Type B pancreatic cell (in vitro differentiated cells): ENCODE measurements at places on chromosomes 1 and 21.

- no peak for DNase-seq
Observed at GRCh38 chr1:64172458-64172983, 30.9 kb upstream of the UBE2U start.

DNA sequence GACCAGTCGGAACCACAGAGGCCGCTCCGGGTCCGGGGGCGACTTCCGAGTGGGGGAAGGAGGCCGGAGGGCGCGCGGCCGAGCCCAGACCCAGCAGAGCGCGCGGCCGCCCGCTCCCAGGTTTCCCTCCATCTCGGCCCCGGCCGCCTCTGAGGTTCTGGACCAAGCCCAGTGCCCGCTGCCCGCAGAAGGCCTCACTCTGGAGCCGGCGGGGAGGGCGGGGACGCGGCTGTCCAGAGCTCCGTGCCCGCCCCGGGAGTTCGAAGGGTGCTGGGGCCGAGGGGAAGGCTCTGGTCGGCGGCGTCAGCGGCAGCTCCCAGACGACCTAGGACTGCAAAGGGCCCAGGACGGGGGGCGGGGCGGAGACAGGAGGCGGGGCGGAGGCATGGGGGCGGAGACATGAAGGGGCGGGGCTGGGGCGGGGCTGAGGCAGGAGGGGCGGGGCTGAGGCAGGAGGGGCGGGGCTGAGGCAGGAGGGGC is 48.0 kb upstream of the SLC19A1 start:
- DNase-seq, result no peak

DNA sequence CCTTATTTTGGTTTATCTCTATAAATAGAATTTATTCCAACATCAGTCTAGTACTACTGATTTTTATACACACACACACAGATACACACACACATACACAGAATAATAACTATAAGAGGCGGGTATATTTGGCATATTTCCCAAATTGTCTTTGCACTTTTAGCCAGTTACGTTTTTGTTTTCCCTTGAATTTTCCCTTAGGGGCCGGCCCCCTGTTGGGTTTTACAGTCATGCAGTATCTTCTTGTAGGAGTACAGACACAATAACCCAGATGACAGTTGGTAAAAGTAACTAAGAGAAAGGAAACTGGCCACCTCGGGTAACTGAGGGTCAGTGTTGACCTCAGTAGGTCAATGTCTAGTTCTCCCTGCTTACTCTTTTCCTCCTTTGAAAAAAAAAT is 50.9 kb downstream of the DISP1 start:
- DNase-seq, result no peak

GRCh38 chr1:152111515-152111968 is 3.7 kb downstream of the TCHH start:
- no peak for DNase-seq

DNA sequence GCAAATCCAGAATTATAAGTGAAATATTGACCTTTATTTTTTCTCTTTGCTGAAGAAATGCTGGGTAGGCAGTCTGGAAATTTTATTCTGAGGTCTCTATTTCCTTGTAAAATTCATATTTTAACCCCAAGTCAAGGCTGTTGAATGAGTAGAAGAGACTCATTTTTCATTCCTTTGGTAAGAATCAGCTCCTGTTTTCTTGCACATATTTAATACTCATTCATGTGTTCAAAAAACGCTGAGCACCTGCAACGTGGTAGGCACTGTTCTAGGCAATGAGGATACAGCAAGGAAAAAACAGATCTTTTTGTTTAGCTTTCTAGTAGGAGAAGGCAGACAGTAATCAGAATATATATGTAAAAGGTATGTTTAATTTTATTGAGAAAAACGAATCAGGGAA is 1.5 kb downstream of the PRKAA2 start:
- DNase-seq, result no peak

DNA sequence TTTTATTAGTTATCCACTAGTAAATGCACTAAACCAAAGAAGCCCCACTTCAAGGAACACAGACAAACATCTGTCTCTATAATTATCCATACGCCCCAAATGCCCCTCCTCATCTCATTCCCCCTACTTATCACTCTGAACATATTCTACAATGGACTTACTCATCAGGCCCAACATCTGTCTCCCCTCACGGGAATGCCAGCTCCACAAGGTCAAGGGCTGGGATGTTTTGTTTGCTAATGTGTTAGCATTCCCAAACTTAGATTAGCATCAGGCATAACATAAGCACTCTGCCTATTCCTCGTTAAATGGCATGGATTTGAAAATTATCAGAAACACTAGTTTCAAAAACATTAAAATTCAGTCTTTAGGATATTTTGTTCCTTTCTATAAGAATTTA is 279.5 kb downstream of the DSCAM start:
- DNase-seq, result no peak

- no peak for DNase-seq
Observed at GRCh38 chr1:203505526-203506204, 11.7 kb downstream of the OPTC start.

DNA sequence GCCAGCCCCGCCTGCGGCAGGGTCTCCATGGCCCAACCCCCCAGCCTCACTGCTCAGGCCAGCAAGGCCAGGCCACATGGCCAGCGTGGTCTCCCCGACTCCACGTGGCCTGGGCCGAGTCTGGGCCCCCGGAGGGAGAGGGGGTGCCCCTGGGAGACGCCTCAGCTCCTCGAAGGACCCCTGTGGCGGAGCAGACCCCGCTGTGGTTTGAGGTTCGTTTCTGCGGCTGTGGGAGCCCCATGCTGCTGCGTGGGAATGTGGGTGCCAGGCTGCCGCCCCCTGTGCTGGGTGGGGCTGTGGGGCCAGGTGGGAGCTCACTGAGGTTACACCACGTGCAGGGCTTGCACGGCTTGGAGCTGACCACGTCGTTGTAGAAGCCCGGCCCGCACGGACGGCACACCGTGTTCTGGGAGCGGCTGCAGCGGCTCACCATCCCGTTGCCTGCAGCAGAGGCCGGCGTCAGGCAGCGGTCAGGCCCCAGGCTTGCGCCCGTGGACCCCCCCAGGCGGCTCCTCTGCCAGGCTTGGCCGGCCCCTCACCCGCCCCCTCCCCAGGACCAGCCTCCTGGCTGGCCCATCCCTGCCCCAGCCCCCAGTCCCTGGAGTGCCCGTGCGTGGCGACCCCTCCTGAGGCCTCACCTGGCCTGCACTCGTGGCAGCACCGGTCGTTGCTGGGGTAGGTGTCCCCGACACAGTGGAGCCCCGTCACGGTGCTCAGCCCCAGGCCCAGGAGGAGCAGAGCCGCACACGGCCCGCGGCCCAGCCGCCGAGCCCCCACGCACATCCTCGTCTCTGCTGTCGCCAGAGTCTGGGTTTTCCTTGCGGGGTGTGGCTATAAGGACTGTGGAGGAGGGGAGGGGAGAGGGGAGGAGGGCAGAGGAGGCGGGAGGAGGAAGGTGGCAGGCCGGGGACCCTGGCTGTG is at the start of gene TNFRSF4:
Gene TNFRSF4 (minus strand): TSS at position 809 of the 921 bp plus-strand sequence. CDS start 26 bp downstream, at position 783.
- DNase-seq, result no peak

DNA sequence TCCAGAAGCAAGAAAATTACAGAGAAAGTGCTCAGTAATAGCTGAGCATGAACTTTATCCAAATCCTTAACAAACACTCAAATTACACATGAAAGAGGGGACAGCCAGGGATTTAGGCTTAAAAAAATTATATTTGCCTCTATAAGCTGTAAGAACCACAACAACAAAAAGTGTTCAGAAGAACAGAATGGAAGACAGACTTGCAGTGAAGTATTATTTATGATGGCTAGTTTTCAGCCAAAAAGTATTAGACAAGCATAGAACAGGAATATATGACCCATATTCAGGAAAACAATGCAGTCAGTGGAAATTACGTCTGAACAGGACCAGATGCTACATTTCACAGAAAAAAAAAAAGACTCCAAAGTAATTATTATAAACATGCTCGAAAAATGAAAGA is 1246.3 kb downstream of the NCAM2 start:
- DNase-seq, result no peak
